ENCODE measurements at places on chromosomes 1 and 21. TPM values are rescaled to one million over a fixed set of nuclear protein-coding genes. Genes with fewer than 3 reads are reported as not detected.

The LRRC8B gene
- total RNA-seq: 13.9 TPM

The ALX3 gene
- not detected for total RNA-seq

The CD84 gene
- 58.5 TPM for total RNA-seq

The TAS1R1 gene
- not detected for total RNA-seq

The ALPL gene
- not detected for total RNA-seq

The HSPA6 gene
- total RNA-seq: 1.4 TPM

The CAPN9 gene
- total RNA-seq: not detected

The SLC25A34 gene
- 1.6 TPM for total RNA-seq

The RNU1-4 gene
- total RNA-seq: 3,430 TPM

The POLR3GL gene
- 32.6 TPM for total RNA-seq

The CD1B gene
- not detected for total RNA-seq

The OR2L13 gene
- not detected for total RNA-seq

The PROK1 gene
- not detected for total RNA-seq

The FAM72D gene
- total RNA-seq: 11.6 TPM

The PEAR1 gene
- total RNA-seq: 0.28 TPM

The BSND gene
- total RNA-seq: not detected

The FAM177B gene
- not detected for total RNA-seq

The PLA2G2C gene
- total RNA-seq: not detected

The IKBKE gene
- 84.0 TPM for total RNA-seq

The IRF6 gene
- total RNA-seq: 1.7 TPM

The ACTA1 gene
- not detected for total RNA-seq

The HHAT gene
- total RNA-seq: 3.8 TPM

The LCE3E gene
- not detected for total RNA-seq

The B3GALT2 gene
- 7.1 TPM for total RNA-seq

The MYOM3 gene
- not detected for total RNA-seq

The RNF207 gene
- total RNA-seq: 4.0 TPM

The OLIG2 gene
- not detected for total RNA-seq

The FCRL5 gene
- 0.37 TPM for total RNA-seq

The LINGO4 gene
- 0.14 TPM for total RNA-seq

The MAN1C1 gene
- 20.9 TPM for total RNA-seq

The GPR153 gene
- total RNA-seq: 0.74 TPM

The LHX8 gene
- total RNA-seq: not detected

Data from activated naive CD8-positive, alpha-beta T cell treated with anti-CD3 and anti-CD28 coated beads, Interleukin-2, amount 10 ng/mL, durations not matched to agents 7 days and 5 days (primary cell).